ENCODE measurements at places on chromosomes 11 and 22. TPM values are rescaled to one million over a fixed set of nuclear protein-coding genes. Genes with fewer than 3 reads are reported as not detected.
A peak's percentile ranks its signal among the peaks of the same experiment; 100 is the strongest.

MS4A7 gene
- total RNA-seq: 0.22 TPM

RAPSN gene
- total RNA-seq: 0.57 TPM

GRCh38 chr11:83521647-83522596 is 235.8 kb upstream of the CCDC90B start:
- no peaks in the 10 kb centered on the region for H3K36me3 ChIP-seq
- no peaks in the 10 kb centered on the region for H3K4me1 ChIP-seq
- H3K4me3 ChIP-seq: no peak overlapping the region
- H3K27ac ChIP-seq: no peak overlapping the region
- peaks cover 26% of the 10 kb centered on the region for H3K27me3 ChIP-seq

GRCh38 chr11:116231543-116231942 is 541.2 kb downstream of the BUD13 start:
- H3K4me3 ChIP-seq: no peak overlapping the region
- H3K36me3 ChIP-seq: no peaks in the 10 kb centered on the region
- H3K27me3 ChIP-seq: no peaks in the 10 kb centered on the region
- DNase-seq: no peak
- H3K4me1 ChIP-seq: no peaks in the 10 kb centered on the region

- H3K4me3 ChIP-seq: no peak overlapping the region
- peak; percentile 6 for DNase-seq
- H3K36me3 ChIP-seq: no peaks in the 10 kb centered on the region
- no peak overlapping the region for H3K27ac ChIP-seq
These were observed 81.0 kb downstream of the BUD13 start for GRCh38 chr11:116691771-116692177.

DNA sequence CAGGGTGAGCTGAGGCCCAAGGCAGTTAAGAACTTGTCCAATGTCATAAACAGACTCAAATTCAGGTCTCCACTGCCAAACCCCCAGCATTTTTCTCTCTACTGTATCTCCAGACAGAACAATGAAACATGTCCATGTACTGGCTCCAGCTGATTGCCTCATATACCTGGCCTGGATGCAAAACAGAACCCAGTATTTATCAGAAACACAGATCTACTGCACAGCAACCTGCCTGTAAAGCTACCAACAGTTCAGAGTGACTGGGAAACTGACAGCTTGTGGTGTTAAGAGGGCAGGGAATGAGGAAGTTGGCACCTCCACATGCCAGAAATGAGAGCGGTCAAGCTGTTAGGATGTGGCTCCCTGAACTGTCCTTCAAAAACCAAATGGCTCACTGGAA is 41.6 kb downstream of the C11orf71 start:
- no peak for DNase-seq
- H3K4me1 ChIP-seq: no peaks in the 10 kb centered on the region
- H3K4me3 ChIP-seq: no peak overlapping the region
- H3K36me3 ChIP-seq: no peaks in the 10 kb centered on the region
- 0 out of 2 replicates have a peak, but pooled peaks cover 7% of the 10 kb centered on the region for H3K27me3 ChIP-seq

DNA sequence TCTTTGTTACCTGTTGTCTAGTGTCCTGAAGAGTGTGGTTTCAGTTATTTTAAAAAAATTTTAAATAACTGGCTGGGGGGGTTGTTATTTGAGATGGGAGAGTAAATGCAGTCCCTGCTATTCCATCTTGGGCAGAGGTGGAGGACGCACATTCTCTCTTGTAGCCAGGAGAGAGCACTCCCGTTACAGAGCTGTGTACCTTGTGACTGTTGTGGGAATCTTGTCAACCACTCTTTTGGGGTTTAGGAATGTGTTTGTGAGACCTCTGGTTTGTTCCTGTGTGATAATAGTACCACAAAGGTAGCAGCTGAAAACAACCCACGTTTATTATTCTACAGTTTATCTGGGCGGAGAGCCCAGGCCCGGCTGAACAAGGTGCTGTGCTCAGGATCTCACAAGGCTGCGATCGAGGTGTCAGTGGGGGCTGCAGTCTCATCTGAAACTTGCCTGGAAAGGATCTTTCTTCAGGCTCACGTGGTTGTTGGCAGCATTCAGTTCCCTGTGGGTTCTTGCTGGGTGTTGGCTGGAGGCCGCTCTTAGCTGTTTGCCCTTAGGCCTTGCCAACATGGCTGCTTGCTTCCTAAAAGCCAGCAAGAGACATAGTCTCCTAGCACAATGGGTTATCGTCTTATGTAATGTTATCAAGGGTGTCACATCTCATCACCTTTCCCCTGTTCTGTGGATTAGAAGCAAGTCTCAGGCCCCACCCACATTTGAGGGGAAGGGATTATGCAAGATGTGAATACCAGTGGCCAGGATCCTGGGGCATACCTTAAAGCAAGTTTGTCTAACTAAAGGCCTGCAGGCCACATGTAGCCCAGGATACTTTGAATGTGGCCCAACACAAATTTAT is 20.6 kb downstream of the IGHMBP2 start:
- H3K4me1 ChIP-seq: no peaks in the 10 kb centered on the region
- no peaks in the 10 kb centered on the region for H3K27me3 ChIP-seq
- H3K36me3 ChIP-seq: peaks cover 54% of the 10 kb centered on the region
- no peak overlapping the region for H3K4me3 ChIP-seq

- H3K4me1 ChIP-seq: peaks cover 19% of the 10 kb centered on the region
- 0 out of 2 replicates have a peak, but pooled peaks cover 7% of the 10 kb centered on the region for H3K27me3 ChIP-seq
- DNase-seq: no peak
- H3K36me3 ChIP-seq: no peaks in the 10 kb centered on the region
- no peak overlapping the region for H3K4me3 ChIP-seq
- H3K27ac ChIP-seq: no peak overlapping the region
These were observed 19.3 kb downstream of the CACNA1I start for GRCh38 chr22:39589875-39590274.

Data from HCT116 (cell line).